ENCODE measurements at places on chromosomes 6 and 20.

GRCh38 chr6:169008641-169009257 lies 244.9 kb downstream of the THBS2 start:
- no peak for DNase-seq

- no peak for DNase-seq
These were observed 88.1 kb downstream of the HDGFL1 start for GRCh38 chr6:22657352-22657980.

GRCh38 chr20:16083639-16084280 lies 489.5 kb downstream of the KIF16B start:
- no peak for DNase-seq

DNA sequence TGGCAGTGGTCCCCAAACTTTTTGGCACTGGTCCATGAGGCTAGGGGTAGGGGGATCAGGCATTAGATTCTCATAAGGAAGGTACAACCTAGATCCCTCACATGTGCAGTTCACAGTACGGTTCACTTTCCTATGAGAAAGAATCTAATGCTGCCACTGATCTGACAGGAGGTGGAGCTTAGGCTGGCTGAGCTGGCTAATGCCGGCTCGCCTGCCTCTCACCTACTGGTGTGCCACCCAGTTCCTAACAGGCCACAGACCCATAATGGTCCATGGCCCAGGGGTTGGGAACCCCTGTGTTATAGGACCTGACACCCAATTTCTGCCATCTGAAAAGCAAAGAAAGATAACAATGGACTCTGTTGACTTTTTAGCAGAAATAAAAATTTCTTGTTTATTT lies 199.6 kb downstream of the GMPR start:
- no peak for DNase-seq

DNA sequence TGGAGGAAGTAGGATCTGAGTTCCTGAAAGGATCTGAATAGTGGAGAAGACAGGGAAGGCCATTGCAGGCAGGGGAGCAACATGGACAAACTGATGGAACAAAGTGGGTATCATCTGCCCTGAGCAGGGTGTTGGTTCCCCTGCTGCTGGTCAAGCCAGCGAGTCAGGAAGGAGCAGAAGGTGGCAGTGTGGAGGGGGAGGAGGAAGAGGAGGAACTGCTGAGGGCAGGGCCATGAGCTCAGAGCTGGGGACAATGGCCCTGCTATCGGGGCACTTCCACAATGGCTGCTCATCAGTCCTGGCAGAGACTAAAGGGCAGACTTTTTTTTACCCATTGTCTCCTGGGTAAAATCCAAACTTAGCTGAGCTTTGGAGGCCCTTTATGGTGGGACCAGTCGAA lies 13.6 kb downstream of the CNBD2 start:
- no peak for DNase-seq
